Caudate nucleus (tissue), 63 donors: ENCODE measurements at places on chromosomes 7 and 10.

DNA sequence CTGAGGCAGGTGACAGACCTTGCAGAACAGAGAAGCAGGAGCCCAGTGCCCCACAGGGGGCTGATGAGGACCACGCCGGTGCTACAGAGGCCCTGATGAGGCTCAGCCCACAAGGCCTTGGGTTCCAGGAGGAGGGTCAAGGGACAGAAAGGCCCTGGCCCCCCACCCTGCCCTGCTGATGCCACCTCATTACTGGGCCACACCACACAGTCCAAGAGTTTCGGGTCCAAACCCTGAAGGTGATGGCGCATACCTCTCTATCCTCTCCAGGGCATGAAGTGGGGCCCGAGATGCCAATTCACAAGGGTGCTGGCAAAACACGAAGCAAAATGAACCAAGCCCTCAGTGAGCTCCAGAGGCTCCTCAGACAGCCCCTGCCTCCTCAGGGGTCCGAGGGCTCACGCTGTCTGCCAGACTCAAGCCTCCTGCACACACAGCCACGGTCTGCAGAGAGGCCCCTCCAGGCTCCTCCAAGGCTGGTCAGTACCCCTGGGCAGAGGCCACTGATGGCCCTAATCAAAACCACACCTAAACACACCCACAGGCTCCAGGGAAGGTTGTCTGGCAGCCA, 32.3 kb downstream of the RASGEF1A start:
- no peak for DNase-seq

DNA sequence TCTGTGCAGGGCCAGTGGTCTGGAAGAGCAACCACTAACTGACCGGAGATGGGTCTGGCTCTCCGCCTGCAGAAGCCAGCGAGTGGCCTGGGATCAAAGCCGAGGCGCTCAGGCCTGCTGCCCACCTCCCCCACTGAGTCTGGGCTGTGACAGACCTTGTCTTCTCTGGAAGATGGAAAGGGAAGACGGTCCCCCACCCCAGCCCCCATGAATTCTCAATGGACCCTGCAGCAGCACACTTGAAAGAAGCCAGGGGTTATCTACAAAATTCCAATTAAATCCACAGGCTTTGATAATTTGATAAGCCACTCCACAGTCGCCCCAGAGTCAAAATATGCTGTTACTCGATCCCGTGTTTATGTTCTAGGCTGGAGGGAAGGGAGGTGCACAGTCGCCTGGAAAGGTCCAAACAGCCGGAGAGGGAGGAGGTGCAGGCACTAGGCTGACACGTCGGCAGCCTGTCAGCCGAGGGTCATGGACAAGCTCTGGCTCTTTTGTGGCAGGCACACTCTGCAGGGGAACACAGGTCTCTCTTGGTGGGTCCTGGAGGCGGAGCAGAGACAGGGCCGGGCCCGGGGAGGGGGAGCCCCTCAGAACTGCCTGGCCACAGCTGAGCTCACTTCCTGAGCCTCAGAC, 134.9 kb downstream of the SH3PXD2A start:
- DNase-seq: no peak

- no peak for DNase-seq
Observed at GRCh38 chr10:58637352-58637751, 124.7 kb downstream of the BICC1 start.

- no peak for DNase-seq
Observed at GRCh38 chr7:116211913-116212596, 1.7 kb downstream of the TES start.

DNA sequence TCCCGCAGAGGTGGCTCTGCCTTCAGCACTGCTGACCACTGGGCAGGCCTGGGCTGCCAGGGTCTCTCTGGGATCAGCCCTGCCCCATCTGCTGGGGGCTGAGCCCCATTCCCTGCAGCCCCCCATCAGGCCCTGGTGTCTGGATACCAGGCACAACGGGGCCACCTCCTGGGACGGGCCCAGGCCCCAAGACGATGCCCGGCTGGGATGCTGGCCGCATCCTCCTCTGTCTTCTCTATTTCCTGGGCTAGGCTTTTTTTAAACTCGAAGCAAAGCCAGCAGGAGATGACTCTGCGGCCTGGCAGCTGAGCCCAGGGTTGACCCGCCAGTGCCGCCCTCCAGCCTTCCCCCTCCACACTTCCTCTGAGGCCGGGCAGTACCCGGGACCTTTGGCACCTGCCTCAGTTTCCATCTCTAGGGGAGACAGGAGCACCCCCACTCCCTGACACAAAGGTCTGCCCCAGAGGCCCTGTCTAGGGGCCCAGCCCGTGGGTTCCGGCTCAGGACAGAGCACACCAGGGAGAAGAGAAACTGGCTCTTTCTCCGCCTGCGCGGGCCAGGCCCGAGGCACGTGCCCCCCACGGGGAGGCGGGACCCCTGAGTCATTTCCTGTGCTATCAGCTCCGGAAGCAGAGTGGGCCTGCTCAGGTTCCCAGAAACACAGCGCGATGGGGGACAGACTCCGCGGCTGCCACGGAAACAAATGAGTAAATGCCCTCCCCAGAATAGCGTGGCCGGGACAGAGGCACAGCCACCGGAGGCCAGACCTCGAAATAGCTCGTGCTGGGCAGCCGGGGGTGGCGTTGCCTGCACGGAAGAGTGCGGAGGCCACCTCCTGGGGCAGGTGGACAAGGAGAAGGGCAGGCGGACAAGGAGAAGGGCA, 84.6 kb upstream of the PDGFA start:
- no peak for DNase-seq

DNA sequence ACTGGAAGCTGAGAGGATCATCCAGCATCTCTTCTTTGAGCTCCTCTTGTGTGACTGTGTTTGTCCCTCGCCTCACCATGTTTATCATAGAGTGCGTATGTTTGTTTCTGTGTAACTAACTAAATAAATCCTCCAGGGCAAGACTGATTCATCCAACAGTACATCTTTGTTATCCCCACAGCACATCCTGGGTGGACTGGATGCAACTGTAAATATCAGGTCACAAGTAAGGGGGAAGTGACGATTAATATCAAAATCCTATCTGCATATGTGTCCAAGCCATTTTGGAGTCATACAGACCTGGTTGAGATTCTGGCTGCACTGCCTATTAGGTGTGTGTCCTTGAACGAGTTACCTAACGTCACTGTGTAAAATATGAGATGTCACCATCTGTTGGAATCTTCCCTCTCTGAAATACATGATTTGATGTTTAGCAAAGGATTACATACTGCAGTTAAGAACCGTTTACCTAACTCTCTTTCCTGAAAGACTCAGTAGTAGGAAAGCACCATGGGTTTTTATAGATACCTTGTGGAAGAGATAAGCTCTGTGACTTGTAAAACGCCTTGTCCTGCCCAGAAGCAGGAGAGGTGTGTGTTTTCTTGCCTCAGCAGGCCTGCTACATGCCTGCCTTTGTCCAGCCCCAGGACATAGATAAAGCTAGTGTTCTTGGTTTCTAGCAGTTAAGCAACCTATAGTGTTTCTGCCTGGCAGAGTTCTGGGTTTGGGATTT, 25.8 kb downstream of the WBP1L start:
- no peak for DNase-seq

DNA sequence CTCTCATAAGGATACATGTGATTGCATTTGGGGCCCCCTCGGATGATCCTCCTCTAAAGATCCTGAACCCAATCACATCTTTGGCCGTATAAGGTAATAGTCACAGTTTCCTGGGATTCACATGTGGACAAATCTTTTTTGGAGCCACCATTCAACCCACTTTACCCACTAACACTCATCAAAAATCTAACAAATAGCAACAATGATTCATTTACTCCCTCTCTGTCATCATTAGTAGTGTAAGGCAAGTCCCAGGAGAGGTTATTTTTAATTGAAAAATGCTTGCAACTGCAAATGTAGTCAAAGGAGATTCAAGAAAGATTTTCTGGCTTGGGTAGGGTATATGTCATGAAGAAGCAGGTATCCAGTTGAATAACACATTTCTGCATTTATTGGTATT, 9.9 kb upstream of the SMKR1 start:
- DNase-seq: no peak

DNA sequence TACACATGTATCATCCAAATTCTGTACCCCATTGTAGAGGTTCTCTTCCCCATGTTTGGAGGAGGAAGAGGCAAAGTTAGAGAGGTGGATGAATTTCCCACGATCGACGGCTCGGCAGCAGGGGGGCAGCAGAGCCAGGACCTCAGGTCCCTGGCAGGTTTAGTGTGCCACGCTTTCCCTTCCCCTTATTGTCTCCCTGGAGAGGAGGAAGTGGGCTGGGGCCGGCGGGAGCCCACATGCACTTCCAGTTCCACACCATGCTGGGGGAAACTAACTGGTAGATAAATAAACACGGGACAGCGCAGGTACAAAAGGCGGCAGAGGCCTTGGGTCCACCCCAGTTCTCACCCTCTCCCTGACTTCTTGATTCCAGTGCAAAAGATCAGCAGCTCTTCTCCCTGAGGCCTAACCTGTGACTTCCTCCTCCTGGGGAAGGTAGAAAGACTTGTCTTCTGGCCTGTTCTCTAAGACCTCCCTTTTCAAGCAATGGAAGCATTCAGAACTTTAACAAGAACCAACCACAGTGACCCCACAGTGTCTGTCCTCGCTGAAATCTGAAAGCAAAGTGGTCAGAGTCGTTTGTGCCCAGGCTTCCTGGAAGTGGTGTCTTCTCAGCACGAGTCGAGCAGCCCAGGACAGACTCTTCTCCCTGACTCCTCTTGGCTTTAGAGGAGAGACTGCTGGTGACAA, 30.5 kb upstream of the SRGN start:
- no peak for DNase-seq

GRCh38 chr10:70198696-70199466, 28.6 kb upstream of the SAR1A start:
- DNase-seq: no peak

DNA sequence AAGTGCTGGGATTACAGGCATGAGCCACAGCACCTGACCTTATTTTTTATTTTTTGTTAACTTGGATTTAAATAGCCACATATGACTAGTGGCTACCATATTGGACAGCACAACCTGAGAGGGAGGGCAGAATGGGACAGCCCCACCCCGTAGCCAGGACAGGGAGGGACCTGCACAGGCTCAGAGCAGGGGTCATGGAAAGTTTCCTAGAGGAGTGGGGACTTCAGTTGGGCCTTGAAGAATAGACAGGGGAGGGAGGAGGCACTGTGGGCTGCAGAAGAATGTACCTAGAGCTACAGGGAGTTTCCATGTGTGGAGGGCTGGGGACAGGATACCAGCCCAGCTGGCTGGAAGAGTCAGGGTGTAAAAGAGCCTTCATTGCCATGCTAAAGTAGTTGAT, 8.8 kb downstream of the TRIM8 start:
- no peak for DNase-seq

GRCh38 chr10:6353526-6353925, 150.8 kb downstream of the PFKFB3 start:
- no peak for DNase-seq

GRCh38 chr7:81606078-81606863, 163.6 kb downstream of the HGF start:
- DNase-seq: no peak

DNA sequence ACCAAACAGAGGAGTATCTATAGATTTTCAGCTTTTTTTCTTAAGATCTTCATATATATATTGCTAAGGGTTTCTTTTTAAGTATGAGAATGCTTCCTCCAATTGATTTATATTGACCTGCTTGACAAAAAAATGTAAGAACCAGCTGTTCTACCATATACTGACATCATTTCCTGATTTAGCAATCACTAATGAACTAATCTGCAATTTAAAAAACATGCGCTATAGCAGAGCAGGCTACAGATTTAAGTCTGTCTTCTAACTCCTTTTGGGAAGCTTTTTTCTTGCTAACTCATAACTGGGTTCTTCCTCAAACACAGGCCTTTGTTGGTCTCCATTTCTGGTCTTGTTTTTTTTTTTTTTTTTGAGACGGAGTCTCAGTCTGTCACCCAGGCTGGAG, 33.2 kb downstream of the ABCC2 start:
- no peak for DNase-seq

- no peak for DNase-seq
Observed at GRCh38 chr7:109964780-109965179, 1126.1 kb upstream of the LRRN3 start.

- no peak for DNase-seq
Observed at GRCh38 chr7:84060000-84060399, 134.6 kb downstream of the SEMA3A start.

DNA sequence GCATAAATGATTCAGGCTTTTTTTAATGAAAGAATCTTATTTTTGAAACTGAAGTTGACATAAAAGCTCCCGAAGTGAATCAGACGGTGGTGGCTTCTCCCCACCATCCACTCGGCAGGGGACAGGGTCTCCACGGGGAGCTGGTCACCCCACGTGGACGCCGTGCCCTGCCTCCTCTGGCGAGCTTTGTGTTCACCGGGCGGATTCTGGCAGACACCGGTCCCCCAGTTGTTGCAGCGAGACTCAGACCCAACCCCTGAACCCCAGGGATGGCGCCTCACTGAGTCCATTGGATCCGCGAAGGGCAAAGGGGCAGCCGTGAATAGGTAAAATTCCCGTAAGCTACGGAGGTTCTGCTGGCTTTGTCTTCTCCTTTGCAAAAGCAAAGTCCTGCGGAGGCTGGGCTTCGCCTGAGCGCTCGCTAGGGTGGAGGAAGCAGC, 38.4 kb downstream of the PTPRN2 start:
- DNase-seq: no peak

GRCh38 chr10:451021-451471, 238.4 kb downstream of the DIP2C start:
- no peak for DNase-seq

GRCh38 chr10:67506083-67506756, 189.8 kb downstream of the CTNNA3 start:
- no peak for DNase-seq

- no peak for DNase-seq
Observed at GRCh38 chr10:69897432-69897831, 95.7 kb downstream of the COL13A1 start.

DNA sequence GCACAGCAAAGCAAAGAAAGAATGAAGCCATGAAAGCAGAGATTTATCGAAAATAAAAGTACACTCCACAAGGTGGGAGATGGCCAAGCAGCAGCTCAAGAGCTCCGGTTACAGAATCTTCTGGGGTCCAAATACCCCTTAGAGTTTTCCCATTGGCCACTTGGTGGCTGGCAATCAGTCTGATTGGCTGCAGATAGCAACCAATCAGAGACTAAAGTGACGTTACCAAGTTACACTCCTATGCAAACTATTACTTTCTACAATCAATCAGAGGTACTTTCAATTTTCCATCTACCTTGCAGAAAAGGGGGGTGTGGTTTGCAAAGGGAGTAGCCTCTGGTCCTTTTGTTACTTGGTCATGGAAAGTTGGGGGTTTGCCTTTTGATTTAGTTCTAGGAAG, 58.0 kb upstream of the AUTS2 start:
- DNase-seq: no peak

GRCh38 chr7:139768249-139768824, 9.5 kb downstream of the HIPK2 start:
- no peak for DNase-seq
